ENCODE measurements at places on chromosomes 4 and X. TPM values are rescaled to one million over a fixed set of nuclear protein-coding genes. Genes with fewer than 3 reads are reported as not detected.

MGARP gene
- total RNA-seq = 5.2 TPM

TBX22 gene
- not detected for total RNA-seq

SERTM2 gene
- total RNA-seq = not detected

REELD1 gene
- total RNA-seq = not detected

PABPC1L2B gene
- total RNA-seq = not detected

CSAG2 gene
- total RNA-seq = not detected

ASB12 gene
- not detected for total RNA-seq

RIPPLY1 gene
- total RNA-seq = not detected

GRCh38 chr4:10023806-10024205, 2.5 kb upstream of the SLC2A9 start:
- DNase-seq = no peak

DNA sequence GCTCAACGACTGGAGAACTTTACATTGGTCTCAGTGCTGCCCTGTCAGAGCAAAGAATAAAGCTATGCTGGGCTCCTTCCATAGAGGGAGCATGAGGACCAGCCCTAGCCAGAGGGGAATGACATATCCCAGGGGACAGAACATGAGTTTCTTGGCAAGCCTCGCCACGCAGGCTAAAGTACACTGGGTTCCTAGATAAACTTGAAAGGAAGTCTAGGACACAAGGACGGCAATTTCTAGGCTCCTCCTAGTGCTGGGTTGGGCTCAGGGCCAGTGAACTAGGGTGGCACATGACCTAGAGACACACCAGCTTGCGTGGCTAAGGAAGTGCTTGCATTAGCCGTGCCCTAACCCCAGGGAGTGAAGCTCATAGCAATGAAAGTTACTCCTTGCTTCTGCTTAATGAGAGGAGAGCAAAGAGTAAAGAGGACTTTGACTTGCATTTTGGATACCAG, 141.0 kb downstream of the MAB21L2 start:
- DNase-seq = peak; percentile 88

DNA sequence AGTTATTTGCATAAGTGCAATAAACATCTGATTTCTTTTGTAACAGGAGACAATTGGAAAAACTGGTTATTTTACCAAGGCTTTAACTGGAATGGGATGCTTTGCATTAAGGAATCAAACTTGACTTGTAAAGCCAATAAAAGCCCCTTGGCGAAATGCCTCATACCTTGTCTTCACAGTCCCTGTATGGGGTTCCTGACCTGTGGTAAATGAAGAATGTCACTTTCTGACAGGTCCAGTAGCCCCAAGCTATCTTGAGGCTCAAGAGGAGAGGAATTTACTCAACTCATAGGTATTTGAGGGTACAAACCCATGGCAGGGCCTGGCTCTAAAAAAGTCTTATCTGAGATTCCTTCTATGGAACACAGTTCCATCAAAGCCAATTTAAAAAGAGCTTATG, 78.0 kb downstream of the ACOX3 start:
- DNase-seq = no peak

GRCh38 chrX:129818123-129818522, 25.6 kb downstream of the ZDHHC9 start:
- no peak for DNase-seq

DNA sequence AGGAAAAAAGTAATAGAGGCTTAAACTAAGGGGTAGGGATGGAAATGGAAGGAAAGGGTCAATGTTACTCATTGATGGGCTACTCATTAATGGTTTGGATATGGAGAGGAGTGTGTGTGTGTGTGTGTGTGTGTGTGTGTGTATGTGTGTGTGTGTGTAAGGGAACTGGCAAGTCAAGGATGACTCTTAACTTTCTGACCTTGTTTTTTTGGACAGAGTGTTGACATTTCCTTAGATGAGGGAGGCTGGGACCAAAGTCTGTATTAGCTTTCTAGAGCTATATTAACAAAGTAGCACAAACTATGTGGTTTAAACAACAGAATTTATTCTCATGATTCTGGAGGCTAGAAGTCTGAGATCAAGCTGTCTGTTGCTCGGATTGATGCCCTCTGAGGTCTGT, 202.7 kb downstream of the GBA3 start:
- no peak for DNase-seq

- DNase-seq = no peak
Observed at GRCh38 chr4:156824451-156825060, 147.0 kb downstream of the PDGFC start.

GRCh38 chr4:90189178-90189577, 62.0 kb downstream of the CCSER1 start:
- DNase-seq = no peak

DNA sequence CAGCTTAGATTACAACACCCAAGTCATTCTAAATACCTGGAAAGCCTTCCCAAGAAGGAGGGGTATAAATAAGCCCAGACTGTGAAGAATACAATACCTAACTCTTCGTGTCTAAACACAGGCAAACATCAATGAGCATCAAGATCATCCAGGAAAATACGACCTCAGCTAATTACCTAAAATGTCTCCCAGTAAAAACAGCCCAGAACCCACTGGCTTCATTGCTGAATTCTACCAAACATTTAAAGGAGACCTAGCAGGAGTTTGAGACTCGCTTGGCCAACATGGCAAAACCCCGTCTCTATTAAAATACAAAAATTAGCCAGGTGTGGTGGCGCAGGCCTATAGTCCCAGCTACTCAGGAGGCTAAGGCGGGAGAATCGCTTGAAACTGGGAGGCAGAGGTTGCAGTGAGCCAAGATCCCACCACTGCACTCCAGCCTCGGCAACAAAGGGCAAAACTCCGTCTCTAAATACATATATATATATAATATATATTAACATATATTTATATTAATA, 19.1 kb upstream of the HSFX4 start:
- no peak for DNase-seq

DNA sequence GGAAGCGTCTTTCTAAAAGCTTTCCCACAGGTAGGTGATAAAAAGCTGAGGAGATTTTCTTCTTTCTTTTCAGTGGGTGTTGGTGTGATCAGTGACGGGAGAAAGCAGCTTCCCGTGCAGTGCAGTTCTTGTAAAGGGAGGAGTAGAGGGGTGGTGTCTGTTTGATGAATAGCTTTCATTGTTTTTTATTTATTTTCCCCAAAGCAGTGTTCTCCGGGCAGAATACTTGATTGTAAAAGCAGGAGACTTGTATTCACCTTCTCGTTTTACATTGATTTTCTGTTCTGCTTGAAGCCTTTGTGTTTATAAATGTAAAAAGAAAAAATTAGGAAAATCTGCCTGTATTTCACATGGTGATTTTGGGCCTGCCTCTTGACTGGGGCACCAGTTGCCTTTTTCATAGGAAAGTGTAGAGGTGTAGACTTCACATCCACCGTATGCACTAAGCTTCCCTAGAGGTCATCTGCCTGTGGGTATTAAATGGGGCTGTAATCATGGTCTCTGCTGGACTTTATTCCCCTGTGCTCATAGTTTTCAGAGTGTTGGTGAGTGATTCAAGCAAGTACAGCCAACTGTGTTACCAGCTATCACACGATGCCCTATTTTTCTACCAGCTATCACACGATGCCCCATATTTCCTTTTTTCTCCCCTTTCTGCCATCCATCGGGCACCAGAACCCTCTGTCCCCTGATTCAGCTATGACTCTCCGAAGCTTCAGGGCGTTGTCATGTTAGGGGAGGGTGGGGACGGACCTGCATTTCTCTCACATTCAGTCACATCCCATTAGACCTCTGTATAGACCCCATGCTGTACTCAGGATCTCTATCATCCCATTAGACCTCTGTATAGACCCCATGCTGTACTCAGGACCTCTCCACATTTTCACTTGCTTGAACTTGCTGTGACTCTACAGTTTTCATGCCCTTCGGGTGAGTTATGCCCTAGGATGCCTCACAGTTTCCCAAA, 526.5 kb downstream of the TRIML1 start:
- no peak for DNase-seq

- no peak for DNase-seq
Observed at GRCh38 chr4:10348241-10348640, 109.0 kb downstream of the ZNF518B start.

- DNase-seq = no peak
Observed at GRCh38 chrX:113470166-113470565, 629.5 kb upstream of the AMOT start.

- no peak for DNase-seq
Observed at GRCh38 chrX:154046031-154046781, 26.5 kb upstream of the IRAK1 start.

DNA sequence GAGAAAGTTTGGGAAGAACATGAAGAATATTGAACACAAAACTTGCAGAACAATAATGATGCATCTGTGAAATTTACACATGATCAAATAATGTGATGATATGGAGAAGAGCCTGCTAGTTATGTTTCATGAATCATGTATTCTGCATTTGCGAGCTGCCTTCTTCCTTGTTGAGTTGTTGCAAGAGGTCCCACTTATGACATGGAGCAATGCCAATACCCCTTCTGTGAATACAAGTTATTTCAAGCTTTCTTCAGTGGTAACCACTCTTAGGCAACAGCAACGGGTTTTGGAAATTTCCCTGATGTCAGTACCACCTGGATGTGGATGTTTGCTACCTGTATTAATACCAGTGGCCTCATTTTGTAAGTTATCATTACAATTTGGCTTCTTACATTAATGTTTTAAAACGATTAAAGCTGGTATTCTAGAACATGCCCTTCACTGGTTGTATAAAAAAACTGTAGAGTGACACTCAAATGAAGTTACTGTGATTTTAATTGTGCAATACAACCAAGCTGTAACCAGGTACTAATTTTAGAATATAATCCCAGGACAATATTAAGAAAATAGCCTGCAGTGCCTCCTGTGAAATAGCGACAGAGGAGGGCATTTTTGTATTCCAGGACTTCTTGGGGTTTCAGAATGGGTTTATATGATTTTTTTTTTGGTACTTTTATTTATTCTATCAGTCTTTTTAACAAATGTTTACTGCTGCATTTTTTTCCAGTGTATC, 25.3 kb downstream of the IQCM start:
- DNase-seq = no peak

- no peak for DNase-seq
Observed at GRCh38 chr4:160848901-160849760, 1314.7 kb downstream of the FSTL5 start.

GRCh38 chr4:79679859-79680258, 271.8 kb upstream of the GK2 start:
- DNase-seq = no peak

- DNase-seq = no peak
Observed at GRCh38 chrX:22186165-22186564, 86.5 kb upstream of the CBLL2 start.

DNA sequence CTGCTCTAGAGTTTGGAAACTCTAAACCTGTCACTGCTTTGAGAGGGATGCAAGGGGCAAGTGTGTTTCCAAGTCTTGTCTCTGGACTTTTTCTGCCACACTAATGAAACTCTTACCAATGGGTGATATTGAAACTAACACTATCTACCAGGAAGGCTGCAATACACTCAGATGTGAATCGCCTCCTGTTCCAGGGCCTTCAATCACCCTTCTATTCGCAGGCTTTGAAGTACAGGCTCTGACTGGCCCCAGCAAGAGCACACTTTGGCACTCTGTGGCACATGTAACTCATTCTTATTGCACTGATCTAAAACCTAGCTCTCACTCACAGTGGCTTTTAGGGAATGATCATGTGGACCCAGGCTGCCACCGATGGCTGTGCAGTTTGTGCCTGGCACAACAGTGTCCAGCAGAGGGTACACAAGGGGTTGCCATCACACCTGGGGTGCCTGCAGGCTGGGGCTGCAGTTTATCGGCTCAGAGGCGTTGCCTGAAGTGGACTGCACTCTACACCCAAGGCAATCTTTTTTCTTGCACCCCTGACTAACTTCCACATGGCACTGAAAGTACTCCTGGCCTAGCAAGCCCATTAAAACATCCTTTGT, 210.8 kb downstream of the MGST2 start:
- DNase-seq = no peak

GRCh38 chrX:140980271-140980670, 22.1 kb upstream of the SPANXB1 start:
- DNase-seq = no peak

- DNase-seq = no peak
Observed at GRCh38 chr4:39873823-39874222, 103.9 kb downstream of the PDS5A start.

- no peak for DNase-seq
Observed at GRCh38 chr4:88054901-88055300, 47.5 kb downstream of the PKD2 start.

Measured in osteocyte (in vitro differentiated cells).